ENCODE measurements at places on chromosomes 11 and 22.

GRCh38 chr22:36397131-36398093 lies 9.6 kb upstream of the MYH9 start:
- no peak for DNase-seq

GRCh38 chr22:39612811-39613548 lies 42.4 kb downstream of the CACNA1I start:
- no peak for DNase-seq

- DNase-seq, result no peak
These were observed 19.4 kb upstream of the MYEOV start for GRCh38 chr11:69274531-69275016.

- DNase-seq, result no peak
These were observed 4.8 kb downstream of the VPS26B start for GRCh38 chr11:134229126-134229790.

GRCh38 chr11:78450866-78451265 lies 33.2 kb upstream of the GAB2 start:
- no peak for DNase-seq

GRCh38 chr11:128458321-128458720 lies 129.0 kb downstream of the ETS1 start:
- DNase-seq, result no peak

- DNase-seq, result no peak
These were observed 1053.8 kb downstream of the TBC1D22A start for GRCh38 chr22:47816121-47816862.

DNA sequence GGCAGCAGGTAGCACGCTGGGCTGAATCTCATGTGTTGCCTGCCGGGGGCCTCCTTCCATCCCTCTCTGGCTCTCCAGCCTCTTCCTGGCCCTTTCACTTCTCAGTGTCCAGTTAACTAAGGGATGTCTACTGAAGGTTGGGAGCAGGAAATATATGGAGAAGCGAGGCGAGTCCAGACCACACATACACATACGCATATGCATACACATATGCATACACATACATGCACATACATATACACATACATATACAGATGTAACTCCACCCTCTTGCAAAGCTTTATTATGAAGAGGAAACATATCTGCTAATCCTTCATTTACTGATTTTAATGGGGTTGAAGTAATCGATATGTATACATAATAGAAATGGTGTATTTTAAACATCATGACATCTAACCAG lies 636.1 kb upstream of the CCDC179 start:
- no peak for DNase-seq

DNA sequence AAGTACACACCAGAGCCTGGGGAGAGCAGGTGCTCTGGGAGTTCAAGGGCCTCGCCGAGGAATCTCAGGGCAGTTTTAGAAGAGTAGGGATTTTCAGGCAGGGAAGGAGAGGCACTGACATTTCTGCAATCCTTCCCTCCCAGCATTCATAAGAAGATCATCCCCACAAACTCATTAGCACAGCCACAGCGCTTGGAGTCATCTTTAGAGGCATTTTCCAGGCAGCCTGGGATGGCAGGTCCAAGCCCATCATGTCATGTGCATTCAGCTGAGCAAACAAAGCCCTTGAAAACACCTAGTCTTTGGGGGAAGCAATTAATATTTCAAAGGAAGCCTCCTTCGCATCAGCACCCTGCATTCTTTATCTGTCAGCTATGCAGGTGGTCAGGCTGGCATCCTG lies 43.8 kb downstream of the MAP6 start:
- DNase-seq, result no peak

DNA sequence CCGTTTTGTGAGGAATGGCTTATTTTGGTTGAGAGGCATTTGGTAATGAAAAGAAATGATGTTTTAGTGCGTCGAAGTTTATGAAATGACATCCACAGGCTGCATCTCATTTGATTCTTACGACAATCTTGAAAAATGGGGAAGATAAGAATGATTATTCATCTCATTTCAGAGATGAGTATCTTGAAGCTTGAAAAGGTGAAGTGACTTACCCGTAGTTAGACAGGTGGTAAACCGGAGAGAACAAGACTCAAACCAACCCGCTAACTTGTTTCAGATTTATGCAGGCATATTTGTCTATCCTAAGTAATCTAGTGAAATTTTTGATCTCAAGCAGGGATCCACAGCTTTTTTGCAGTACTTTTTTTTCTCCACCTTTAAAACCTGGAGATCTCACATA lies 9.1 kb upstream of the SORL1-AS1 start:
- no peak for DNase-seq

- DNase-seq, result no peak
These were observed 12.3 kb downstream of the RBM4B start for GRCh38 chr11:66665369-66665768.

DNA sequence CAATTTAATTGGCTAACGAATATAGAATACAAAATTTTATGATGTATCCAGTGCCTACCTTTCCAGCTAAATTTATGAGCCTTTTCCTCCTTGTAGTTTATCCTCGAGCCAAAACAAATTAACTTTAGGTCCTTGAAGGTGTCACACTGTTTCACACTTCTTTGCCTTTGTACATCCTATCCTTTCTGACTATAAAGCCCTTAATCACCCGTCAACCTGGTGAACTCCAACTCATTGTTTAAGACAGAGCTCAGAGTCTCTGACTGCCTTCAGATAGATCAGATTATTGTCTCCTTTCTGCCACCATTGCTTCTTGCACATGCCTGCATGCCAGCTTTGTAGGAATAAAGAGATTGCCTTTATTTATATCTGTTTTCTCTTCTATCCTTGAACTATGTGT lies 58.8 kb downstream of the CNTN5 start:
- no peak for DNase-seq

DNA sequence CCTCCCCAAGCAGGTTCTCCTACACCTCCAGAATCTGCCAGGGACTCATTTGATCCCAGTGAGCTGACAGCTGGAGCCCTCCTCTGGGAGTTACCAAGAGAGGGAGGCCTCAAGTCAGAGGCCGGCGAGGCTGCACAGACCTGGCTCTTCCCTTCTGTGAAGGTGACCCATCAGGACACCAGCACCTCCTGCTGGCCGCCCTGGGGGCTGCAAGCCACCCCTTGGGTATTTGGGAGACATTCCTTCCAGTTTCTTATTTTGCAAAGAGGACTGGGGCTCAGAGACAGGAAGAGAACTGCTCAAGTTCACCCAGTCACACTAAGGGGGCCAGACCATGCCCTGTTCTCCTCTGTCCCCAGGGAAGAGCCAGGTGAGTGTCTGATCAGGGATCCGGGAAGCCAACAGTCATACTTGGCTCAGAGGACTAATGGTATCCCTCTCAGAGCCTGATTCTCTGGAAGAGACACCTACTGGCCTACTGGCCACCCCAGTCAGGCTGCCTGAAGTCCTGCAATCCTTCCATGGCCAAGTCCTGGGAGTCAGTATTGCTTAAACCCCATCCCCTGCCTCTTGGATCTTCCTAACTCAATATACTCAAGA lies 40.5 kb upstream of the RIC3 start:
- DNase-seq, result no peak

DNA sequence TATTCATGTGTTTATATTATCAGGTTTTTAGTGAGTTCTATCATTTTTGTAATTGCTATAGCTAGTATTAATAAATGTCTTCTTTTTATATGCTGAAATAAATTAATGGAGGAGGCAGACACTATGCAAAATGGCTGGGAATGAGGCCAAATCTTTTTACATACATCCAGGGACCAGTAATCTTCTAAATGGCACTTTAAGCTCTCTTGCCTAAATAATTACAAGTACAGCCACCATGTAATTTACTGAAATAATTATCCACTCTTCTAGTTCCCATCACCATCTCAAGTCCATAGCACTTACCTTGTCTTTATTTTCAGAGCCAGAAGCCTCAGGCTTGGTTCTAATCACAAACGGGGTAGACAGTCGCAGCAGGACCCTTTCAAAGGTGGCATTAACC lies 79.1 kb downstream of the GUCY1A2 start:
- no peak for DNase-seq

GRCh38 chr11:2996976-2997375 lies 4.8 kb upstream of the NAP1L4 start:
- no peak for DNase-seq

GRCh38 chr11:126331286-126331685 lies 24.2 kb upstream of the ST3GAL4 start:
- no peak for DNase-seq

DNA sequence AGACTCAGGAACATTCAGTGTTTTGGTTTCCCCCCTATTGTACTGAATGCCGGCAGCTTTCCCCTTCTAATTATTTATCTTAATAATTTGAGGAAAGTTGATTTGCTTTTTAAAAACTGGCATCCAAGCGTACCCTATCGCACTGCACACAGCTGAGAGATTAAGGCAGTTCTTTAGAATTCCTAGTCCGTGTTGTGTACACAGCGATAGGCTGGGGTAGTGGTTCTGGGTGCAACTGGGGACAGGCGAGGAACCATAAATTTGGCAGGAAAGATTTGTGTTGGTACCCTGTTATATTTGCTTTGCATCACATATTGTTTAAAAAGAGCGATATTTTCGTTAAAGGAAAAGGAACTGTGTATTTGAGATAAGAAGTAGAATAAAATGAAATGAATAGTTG lies 39.2 kb downstream of the PTPRJ start:
- no peak for DNase-seq

DNA sequence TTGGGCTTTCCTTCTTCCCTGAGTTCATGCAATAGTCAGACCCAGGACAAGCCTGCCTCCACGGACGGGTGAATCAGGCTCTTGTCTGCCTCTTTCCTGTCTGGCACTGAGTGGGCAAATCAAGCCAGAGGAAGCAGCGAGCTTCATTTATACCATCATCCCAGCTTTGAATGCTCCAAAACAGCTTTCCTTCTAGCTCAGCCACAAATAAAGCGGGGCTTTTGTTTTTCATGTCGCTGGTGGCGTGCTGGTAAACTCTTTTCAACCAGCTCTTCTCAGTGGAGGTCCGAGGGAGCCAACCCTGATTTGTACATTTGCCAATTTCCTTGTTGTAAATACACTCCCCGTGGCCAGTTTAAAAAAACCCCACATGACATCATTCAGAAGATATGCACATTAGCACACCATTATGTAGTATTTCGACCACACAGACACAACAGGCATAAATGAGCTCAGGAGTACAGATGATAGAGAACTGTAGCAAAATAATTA lies 8.6 kb downstream of the C11orf91 start:
- no peak for DNase-seq

GRCh38 chr22:22710719-22711531 lies 66.5 kb downstream of the GGTLC2 start:
- peak; percentile 69 for DNase-seq

DNA sequence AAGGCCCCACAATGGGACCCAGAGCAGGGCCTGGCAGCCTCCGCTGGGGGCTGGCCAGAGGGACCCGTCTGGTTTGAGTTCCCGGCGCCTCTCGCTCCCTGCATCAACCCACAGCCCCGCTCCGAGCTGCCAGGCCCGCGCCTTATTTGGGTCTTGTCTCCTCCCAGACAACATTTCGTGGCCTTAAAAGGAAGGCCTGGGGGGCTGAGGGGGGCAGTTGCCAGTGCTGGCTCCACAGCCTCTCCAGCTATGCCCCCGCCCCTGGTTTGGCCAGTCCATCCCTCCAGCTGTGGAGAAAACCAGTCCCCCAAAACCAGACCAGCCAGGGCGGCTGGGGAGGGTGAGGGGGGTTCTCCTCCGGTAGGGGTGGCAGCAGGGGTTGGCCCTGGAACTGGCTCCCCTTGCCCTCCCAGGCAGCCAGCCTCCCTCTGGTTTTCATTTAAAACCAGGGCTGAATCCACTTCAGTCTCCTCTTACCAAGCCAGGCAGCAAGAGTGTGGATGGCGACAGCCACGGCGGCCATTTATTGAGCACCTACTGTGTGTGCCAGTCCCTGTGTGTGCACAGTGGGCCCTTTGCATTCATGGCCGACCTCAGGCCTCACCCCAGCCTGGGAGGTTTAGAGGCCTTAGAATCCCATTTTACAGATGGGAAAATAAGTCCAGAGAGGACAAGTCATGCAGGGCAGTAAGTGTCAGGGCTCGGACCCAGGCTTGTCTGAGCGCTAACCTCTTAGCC lies 18.6 kb downstream of the EMID1 start:
- no peak for DNase-seq

GRCh38 chr11:62933750-62934495 lies 12.8 kb upstream of the CHRM1 start:
- no peak for DNase-seq

DNA sequence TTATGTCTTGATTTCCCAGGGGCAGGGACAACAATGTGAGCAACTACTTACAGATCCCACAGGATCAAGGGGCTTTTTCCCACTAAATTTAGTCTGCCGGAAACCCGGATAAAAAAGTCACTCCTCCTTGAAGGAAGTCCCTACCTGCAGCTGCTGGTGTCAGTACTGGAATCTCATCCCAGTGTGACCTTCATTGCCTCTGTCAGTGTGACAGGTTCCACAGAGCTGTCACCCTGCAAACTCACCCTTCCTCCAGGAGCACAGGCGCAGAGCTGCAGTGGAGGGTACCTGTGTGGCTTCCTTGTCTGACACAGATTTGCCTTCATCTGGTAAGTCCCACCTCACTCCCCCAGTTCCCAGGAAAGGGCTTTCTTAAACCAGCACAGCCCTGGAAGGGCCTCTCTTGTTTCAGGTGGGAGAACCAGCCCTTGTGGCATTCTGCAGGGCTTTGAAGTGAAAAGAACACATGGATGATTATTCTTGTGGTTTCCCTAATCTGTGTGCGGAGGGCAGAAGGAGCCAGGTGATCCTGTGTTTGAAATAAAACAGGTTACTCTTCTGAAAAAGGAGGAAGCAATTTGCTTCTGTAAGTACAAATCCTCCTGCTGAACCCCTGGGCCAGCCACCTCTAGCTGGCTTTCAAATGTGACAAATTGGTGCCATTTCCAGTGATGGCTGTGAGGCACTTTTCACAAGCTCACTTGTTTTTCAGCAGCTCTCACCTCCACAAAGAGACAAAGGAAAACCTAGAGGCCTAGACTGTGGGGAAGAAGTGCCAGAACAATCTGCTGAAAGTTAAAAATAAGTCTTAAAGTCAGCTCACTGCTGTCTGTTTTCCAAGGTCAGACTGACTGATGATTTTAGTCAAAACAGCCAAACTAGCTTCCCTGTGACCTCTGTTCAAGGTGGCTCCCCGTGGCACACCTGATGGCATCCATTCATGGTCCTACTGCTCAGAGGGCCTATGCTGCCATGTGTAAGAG lies 9.2 kb upstream of the PRSS23 start:
- DNase-seq, result no peak

DNA sequence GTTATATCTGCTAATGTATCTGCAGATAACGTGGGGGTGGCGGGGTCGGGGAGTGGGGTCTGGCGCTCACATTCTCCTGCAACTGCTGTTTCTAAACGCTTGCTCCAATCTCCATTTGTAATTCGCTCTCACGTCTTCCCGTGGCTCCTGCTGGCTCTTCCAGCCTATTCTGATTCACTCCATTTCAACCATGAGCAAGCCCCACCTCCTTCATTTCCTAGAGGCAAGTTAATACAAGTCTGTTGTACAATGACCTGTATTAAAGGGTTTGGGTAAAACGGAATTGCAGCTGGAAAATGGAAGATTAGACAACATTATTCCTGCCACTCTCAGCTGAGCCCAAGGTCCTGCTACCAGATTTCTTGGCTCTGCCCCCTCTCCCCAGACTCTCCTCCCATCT lies 132.3 kb downstream of the CSNK2A3 start:
- no peak for DNase-seq

- no peak for DNase-seq
These were observed 143.9 kb downstream of the CADM1 start for GRCh38 chr11:115360186-115360824.

GRCh38 chr11:4050138-4050537 lies 44.5 kb upstream of the RRM1 start:
- no peak for DNase-seq

All from stimulated activated CD8-positive, alpha-beta memory T cell treated with anti-CD3 and anti-CD28 coated beads, Interleukin-4, amount 100 ng/mL, for 1 hour (primary cell).